ENCODE measurements at places on chromosomes 4 and X. TPM values are rescaled to one million over a fixed set of nuclear protein-coding genes. Genes with fewer than 3 reads are reported as not detected.

Gene LNX1
- not detected for total RNA-seq

Gene NLGN4X
- 1.6 TPM for total RNA-seq

Gene DOK7
- 1.1 TPM for total RNA-seq

Gene HTN1
- total RNA-seq: not detected

Gene ETNPPL
- total RNA-seq: not detected

Gene PPP4R3C
- total RNA-seq: not detected

Gene LIMCH1
- total RNA-seq: 36.6 TPM

Gene CLDN22
- not detected for total RNA-seq

Gene ESX1
- not detected for total RNA-seq

Gene ARX
- not detected for total RNA-seq

Gene FAM13A
- 11.1 TPM for total RNA-seq

Gene CCDC160
- not detected for total RNA-seq

Gene C1QTNF7
- total RNA-seq: not detected

- H3K36me3 ChIP-seq: peaks cover 14% of the 10 kb centered on the region
- DNase-seq: no peak
- H3K27ac ChIP-seq: peak overlapping the region; percentile 96
- peaks cover 94% of the 10 kb centered on the region for H3K27me3 ChIP-seq
- H3K4me1 ChIP-seq: peaks cover 34% of the 10 kb centered on the region
- H3K4me3 ChIP-seq: peak overlapping the region; percentile 70
These were observed 49.6 kb downstream of the PRPS1 start for GRCh38 chrX:107677909-107678308.

DNA sequence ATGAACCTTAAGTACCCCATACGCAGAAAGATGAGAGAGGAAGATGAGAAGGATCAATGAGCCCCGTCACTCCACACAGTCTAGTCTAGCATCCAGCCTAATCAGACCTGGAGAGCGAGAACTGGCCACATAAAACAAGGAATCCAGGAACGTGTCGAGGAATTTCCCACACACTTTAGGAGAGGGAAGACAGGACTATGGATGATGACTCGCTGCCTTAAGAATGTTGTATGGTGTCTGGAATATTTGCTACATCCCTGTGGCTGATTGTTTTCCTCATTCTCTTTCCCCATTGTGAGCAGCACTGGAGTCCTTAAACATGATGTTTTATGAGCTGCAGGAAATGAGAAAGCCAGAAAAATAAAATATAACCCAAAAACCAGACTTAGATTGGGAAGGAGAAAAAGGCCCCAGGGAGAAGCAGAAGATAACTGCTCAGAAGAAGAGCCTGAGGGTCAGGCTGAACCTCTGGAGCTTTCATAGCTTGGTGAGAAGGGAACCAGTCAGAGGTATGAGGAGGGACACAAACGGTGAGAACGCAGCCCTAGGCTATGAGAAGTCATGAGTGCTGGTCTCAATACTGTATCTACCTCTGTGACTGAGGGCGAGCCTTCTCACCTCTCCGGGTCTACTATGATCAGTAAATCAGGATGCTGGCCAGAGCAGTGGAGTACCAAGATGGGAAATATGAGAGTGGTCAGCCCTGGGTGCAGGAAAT is 139.5 kb upstream of the NOCT start:
- H3K27me3 ChIP-seq: no peaks in the 10 kb centered on the region
- H3K36me3 ChIP-seq: no peaks in the 10 kb centered on the region
- no peak overlapping the region for H3K27ac ChIP-seq
- peaks cover 13% of the 10 kb centered on the region for H3K4me1 ChIP-seq
- no peak overlapping the region for H3K4me3 ChIP-seq

DNA sequence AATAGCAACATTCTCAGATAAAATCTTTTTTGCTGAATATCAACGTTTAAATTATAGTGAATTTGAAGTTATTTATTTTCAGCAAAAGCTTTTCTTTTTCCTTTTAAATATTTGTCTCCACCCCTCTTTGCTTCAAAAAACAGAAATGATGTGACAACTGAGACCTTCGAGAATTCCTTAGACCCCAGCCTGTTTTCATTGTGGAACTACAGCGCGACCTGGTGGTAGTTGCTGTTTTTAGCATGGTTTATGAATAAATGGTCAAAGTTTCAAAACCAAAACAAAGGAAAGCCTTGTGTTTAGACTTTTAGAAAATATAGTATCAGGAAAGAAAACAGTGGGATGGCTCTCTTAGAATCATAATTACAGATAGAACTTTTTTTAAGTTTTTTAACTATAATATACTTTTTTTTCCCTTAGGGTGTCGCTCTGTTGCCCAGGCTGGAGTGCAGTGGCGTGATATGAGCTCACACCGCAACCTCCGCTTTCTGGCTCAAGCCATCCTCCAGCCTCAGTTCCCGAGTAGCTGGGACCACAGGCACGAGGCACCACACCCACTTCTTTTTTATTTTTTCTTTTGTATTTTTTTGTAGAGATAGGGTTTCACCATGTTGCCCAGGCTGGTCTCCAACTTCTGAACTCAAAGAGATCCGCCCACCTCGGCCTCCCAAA is 26.8 kb upstream of the TMEM184C start:
- H3K36me3 ChIP-seq: no peaks in the 10 kb centered on the region
- H3K27ac ChIP-seq: no peak overlapping the region
- peaks cover under 1% of the 10 kb centered on the region for H3K4me1 ChIP-seq
- no peak overlapping the region for H3K4me3 ChIP-seq
- DNase-seq: peak; percentile 76

DNA sequence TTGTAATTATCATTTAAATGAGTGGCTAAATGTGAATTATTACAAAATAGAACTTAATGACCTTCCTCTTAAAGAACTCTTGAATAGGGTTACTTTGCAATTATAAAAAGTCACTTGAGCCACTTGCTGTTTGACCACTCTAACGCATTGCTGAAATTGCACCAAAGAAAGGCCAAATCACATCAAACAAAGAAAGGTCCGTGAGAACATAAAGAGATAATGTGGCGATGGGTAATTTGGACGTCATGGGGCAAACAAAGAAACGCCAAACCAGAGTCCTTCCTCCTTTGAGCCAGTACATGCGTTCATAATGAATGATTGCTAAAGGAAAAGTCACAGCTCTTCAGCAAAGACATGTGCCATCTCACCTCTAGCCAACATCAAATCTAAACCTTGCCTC is 229.8 kb upstream of the STS start:
- no peaks in the 10 kb centered on the region for H3K4me1 ChIP-seq
- DNase-seq: no peak
- H3K27me3 ChIP-seq: no peaks in the 10 kb centered on the region
- H3K36me3 ChIP-seq: no peaks in the 10 kb centered on the region
- H3K27ac ChIP-seq: no peak overlapping the region

GRCh38 chr4:127622621-127622920 is 10.2 kb upstream of the INTU start:
- peak overlapping the region; percentile 70 for H3K4me3 ChIP-seq
- no peak overlapping the region for H3K27ac ChIP-seq
- no peaks in the 10 kb centered on the region for H3K4me1 ChIP-seq
- peaks cover 7% of the 10 kb centered on the region for H3K27me3 ChIP-seq
- H3K36me3 ChIP-seq: no peaks in the 10 kb centered on the region

GRCh38 chr4:176538217-176538925 is 218.6 kb downstream of the SPCS3 start:
- no peak overlapping the region for H3K4me3 ChIP-seq
- H3K27me3 ChIP-seq: no peaks in the 10 kb centered on the region
- peaks cover 14% of the 10 kb centered on the region for H3K4me1 ChIP-seq
- H3K27ac ChIP-seq: peak overlapping the region; percentile 89
- no peaks in the 10 kb centered on the region for H3K36me3 ChIP-seq

GRCh38 chr4:42750091-42750490 is 93.2 kb upstream of the ATP8A1 start:
- H3K27ac ChIP-seq: no peak overlapping the region
- no peaks in the 10 kb centered on the region for H3K27me3 ChIP-seq
- peak; percentile 38 for DNase-seq
- H3K4me1 ChIP-seq: no peaks in the 10 kb centered on the region
- H3K4me3 ChIP-seq: no peak overlapping the region

GRCh38 chr4:85268188-85268587 is 206.8 kb upstream of the ARHGAP24 start:
- H3K36me3 ChIP-seq: no peaks in the 10 kb centered on the region
- H3K27me3 ChIP-seq: no peaks in the 10 kb centered on the region
- H3K4me3 ChIP-seq: no peak overlapping the region
- H3K4me1 ChIP-seq: no peaks in the 10 kb centered on the region
- no peak for DNase-seq

DNA sequence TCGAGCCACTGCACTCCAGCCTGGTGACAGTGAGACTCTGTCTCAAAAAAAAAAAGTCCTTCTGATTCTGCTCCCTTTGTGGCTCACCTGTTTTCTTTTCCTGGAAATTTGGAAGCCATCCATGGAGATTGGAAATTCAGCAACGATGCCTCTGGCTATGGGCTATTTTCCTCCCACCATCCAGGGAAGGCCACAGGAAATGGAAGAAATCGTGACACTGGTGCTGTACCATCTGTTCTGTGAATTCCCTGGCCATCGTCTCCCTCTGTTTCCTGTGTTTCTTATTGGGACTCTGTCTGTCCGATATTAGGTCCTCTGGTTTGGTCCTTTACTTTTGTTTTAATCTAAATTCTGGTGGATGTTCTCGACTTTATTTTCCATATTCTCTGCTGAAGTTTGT is 29.4 kb upstream of the ADRA2C start:
- H3K27ac ChIP-seq: no peak overlapping the region
- peaks cover 30% of the 10 kb centered on the region for H3K27me3 ChIP-seq
- H3K4me3 ChIP-seq: no peak overlapping the region
- no peaks in the 10 kb centered on the region for H3K4me1 ChIP-seq

DNA sequence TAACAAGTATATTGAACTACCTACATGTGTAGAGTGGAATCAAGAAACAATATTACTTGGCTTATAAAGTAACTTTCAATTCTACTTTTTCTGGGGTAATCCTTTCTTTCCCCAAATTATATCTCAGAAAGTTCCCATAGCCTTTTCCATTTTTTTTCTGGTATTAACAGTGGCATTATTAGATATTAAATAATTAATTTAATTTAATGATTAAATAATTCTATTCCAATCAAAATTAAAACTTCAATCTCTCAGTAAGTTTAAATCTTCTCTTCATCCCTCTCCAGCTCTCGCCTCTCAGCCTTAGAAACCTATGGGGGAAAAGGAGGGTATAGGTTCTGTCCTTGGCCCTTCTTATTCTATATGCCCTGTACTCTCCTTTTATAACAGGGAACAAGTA is 262.4 kb downstream of the INPP4B start:
- H3K27me3 ChIP-seq: no peaks in the 10 kb centered on the region
- no peak for DNase-seq
- no peak overlapping the region for H3K27ac ChIP-seq
- no peak overlapping the region for H3K4me3 ChIP-seq
- peaks cover 5% of the 10 kb centered on the region for H3K4me1 ChIP-seq

DNA sequence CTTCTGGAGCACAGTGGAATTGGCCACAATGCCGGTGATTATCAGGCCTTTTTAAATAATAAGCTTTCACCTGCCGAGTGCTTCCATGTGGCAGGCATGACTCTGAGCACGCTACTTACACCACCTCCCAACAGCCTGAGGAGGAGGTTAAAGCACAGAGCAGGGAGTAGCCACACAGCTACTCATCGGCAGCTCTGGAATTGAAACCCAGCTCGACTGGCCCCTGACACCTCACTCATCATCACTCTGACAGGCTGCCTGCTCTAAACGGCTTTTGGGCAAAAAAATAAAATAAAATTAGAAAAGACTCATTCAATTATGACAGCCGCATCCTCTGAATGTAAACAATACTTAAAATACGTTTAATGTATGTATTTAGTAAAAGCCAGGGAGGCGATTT is 326.4 kb upstream of the NOCT start:
- no peak overlapping the region for H3K27ac ChIP-seq
- no peak overlapping the region for H3K4me3 ChIP-seq
- H3K27me3 ChIP-seq: no peaks in the 10 kb centered on the region
- H3K36me3 ChIP-seq: no peaks in the 10 kb centered on the region
- no peaks in the 10 kb centered on the region for H3K4me1 ChIP-seq

- H3K4me3 ChIP-seq: no peak overlapping the region
- no peaks in the 10 kb centered on the region for H3K4me1 ChIP-seq
- no peaks in the 10 kb centered on the region for H3K27me3 ChIP-seq
- no peak overlapping the region for H3K27ac ChIP-seq
- no peaks in the 10 kb centered on the region for H3K36me3 ChIP-seq
These were observed 7.2 kb upstream of the CCSER1 start for GRCh38 chr4:90120037-90120436.

- H3K27me3 ChIP-seq: peaks cover 11% of the 10 kb centered on the region
- no peaks in the 10 kb centered on the region for H3K36me3 ChIP-seq
- no peak overlapping the region for H3K4me3 ChIP-seq
- no peak for DNase-seq
- H3K27ac ChIP-seq: no peak overlapping the region
- no peaks in the 10 kb centered on the region for H3K4me1 ChIP-seq
These were observed 110.0 kb upstream of the NKX1-1 start for GRCh38 chr4:1516261-1516660.
